ENCODE measurements at places on chromosomes 7 and 10. TPM values are rescaled to one million over a fixed set of nuclear protein-coding genes. Genes with fewer than 3 reads are reported as not detected.

The CUZD1 gene
- total RNA-seq = not detected

The SFRP4 gene
- 19.4 TPM for total RNA-seq

The TLX1 gene
- not detected for total RNA-seq

The DEPP1 gene
- 2.8 TPM for total RNA-seq

The ANK3 gene
- total RNA-seq = 14.2 TPM

The LRRC72 gene
- total RNA-seq = not detected

The GPR15LG gene
- not detected for total RNA-seq

The RET gene
- 0.37 TPM for total RNA-seq

- DNase-seq = no peak
Observed at GRCh38 chr10:132599732-132600131, 62.1 kb downstream of the INPP5A start.

GRCh38 chr7:106736508-106737201 is 75.7 kb upstream of the CCDC71L start:
- DNase-seq = peak; percentile 54

DNA sequence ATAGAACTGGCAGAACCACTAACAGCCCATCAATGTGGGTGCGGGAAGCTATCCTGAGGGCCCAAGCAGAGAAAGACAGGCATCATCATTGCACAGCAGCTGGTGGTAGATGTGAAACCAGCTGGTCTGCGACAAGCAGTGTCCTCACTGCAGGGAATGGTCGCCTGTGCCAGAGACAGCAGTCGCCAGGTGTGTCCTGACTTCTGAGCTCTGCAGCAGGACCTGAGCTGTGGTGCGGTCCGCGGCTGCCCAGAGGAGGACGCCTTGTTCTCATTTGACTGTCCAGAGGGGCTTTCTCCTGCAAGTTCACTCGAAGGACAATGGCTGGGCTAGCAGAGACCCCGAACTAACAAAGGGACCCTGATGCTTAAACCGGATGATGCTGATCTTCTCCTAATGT is 97.4 kb downstream of the LRRC18 start:
- DNase-seq = no peak

GRCh38 chr7:3415861-3416312 is 114.8 kb downstream of the SDK1 start:
- DNase-seq = no peak

DNA sequence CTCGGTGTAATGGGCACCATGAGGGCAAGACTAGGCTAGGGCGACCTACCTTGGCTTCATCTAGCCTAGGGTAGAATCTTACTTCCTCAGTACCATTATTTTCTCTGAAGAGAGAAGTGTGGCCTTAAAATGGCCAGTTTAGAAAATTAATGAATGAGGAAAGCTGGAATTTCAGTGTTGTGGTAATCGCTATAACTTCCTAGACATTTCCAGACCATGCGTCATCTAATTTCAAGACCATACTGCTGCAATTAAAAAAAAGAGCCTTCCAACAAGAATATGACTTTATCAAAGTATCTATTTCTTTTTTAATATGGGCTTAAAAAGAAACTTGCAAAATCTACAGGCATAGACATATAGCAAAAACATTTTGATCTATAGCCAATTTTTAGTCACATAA is 68.5 kb downstream of the CPVL start:
- DNase-seq = no peak

DNA sequence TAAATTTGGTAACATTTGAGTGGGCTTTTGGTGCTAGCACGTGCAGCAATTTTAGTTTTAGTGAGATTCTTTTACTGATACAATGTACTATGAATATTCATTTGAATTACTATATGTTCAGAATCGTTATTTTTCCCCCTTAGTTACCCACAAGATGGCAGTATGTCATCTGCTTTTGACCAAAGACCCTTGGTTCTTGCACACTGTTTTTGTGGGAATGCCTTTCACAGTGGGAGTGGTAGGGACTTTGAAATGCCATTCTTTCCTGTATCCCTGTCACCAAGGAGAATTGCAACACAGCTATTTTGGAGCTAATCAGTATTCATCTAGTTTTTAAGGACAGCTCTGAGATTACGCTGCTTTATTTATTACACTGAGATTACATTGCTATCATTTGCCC is 40.6 kb downstream of the SEC23IP start:
- peak; percentile 13 for DNase-seq

- DNase-seq = no peak
Observed at GRCh38 chr7:99373091-99374066, 1.2 kb upstream of the ARPC1B start.

- DNase-seq = no peak
Observed at GRCh38 chr7:15505761-15506160, 56.1 kb downstream of the AGMO start.

GRCh38 chr7:94400022-94400421 is 5.3 kb downstream of the COL1A2 start:
- DNase-seq = no peak

DNA sequence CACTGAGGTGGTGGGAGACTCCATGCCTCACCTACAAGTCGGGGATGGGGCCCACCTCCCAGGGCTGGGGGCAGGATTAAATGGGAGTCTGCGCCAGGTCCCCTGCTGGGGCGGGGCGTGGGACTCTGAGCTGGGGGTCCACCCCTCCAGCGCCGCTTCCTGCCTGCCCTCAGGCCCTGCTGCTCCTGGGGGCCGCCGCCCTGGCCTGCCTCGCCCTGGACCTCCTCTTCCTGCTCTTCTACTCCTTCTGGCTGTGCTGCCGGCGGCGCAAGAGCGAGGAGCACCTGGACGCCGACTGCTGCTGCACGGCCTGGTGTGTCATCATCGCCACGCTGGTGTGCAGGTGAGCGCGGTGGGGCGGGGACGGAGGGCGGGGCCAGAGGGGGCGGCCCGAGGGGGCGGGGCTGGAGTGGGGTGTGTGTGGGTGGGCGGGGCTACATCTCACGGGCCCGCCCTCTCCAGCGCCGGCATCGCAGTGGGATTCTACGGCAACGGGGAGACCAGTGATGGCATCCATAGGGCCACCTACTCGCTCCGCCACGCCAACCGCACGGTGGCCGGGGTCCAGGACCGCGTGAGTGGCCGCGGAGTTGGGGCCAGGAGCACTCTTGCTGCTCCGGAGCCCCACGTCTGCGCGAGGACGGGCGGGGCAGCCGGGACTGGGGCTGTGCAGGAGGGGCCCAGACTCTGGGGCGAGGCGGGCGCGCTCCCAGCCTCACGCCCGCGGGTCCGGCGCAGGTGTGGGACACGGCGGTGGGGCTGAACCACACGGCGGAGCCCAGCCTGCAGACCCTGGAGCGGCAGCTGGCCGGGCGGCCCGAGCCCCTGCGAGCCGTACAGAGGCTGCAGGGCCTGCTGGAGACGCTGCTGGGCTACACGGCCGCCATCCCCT is 15.1 kb downstream of the TTYH3 start:
- no peak for DNase-seq

DNA sequence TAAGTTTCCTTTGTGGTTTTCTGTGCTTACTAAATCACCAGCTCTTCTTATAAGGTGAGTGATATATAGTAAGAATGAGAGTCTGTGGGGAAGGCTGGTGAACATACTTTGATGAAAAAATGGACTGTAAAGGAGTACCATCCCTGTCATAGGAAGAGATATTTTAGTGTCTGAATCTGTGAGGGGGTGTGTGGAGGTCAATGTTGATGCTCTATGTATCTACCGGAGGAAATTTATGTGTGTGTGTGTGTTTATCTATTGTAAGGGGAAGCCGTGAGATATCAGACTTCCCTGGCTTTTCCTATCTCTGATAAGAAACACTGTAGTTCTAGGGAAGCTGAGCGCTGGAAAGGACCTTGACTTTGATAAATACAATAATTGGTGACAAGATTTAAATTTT is 179.0 kb downstream of the PCDH15 start:
- DNase-seq = no peak

GRCh38 chr10:117463545-117463920 is 79.0 kb upstream of the EMX2 start:
- DNase-seq = no peak

DNA sequence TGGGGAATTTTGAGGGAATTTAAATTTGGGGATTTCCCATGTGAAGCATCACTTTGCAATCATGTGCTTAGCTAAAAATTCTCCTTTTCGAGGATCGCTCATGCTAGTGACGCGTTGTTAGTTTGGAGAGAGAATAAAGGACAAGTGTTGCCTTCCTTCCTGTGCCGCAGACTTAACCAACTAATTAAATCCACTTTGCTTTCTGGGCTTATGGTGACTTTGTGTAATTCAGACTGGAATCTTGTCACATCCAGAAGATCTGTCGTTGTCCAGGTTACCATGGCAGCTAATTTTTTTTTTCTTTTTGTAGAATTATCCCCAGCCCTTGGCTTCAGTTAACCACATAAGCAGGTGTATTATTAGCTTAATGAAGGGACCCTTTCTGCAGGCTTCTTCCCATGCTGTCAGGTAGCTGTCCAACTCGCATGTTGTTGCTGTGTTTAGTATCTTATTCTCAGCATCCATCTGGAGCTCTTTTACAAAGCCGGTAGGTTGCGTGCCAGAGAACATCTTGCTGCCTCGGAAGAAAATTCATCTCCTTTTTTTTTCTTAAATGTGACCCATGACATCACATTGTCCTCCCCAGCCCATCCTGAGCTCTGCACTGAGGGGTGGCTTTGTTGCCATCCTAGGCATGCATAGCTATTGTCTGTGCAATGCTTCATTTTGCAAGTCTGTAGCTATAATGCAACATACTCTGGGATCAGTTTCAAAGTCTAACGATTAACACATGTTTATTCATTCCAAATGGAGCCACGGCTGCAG is 47.2 kb upstream of the NRP1 start:
- DNase-seq = no peak

- DNase-seq = no peak
Observed at GRCh38 chr10:105259201-105259600, 618.1 kb downstream of the SORCS3 start.

DNA sequence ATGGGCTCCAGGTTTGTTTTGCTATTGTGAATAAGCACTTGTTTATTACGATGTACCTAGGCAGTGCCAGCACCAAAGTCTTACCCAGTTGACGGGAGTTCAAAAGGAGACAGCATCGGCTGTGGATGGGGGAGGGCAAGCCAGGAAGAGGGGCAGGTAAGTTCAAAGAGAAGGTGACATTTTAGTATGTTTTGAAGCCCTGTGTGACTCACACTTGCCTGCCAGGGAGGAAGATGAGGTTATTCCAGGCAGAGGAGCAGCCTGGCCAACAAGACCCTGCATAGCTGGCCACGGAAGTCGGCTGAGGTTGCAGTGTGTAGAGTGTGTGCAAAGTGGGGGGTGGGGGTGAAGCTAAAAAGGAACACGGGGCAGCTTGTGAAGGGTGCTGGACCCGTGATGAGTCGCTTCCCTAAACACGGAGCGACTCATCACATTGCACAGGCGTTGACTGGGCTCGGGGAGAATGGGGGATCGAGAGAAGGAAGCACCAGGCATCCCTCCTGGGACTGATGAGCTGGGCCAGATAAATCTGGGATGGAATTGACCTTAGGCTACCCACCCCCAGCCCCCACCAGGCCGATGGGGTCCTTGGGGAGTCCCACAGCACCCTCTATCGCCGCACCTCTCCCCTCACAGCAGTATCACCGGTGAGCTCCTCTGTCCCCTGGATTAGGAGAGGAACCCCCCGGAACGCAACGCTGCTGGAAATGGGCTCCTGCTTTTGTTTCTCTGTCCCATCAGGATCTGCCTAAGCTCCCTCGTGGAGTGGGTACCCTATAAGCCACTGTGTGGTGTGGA is 97.9 kb upstream of the IKZF1 start:
- DNase-seq = no peak

- no peak for DNase-seq
Observed at GRCh38 chr10:4909118-4909517, 54.1 kb upstream of the AKR1C1 start.

DNA sequence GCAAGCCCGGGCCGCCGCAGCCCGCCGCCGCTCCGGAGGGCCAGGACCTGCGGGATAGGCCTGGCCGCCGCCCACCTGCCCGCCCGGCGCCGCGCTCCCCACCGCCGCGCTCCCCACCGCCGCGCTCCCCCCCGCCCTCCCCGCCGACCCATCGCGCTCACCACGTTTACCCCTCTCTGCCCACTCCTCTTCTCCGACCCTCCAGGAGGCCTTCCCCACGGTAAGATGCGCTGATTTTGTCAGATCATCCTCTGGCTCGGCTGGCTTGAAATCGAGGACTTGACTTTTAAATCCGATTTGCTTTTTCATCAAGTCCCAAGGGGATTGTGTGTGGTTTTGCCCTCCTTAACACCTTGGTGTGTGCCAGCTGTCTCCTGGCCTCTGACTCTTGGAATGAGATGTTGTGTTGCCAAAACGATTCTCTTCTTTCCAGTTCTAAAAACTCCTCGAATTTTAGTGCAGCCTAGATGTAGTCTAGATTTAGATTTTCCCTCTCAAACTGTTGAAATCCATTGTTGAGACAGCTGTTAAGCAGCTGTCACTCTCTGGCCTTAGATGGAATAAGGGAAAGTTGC is 738 bp downstream of the POM121 start:
- no peak for DNase-seq

- no peak for DNase-seq
Observed at GRCh38 chr10:68175949-68176348, 56.0 kb downstream of the ATOH7 start.

- no peak for DNase-seq
Observed at GRCh38 chr7:17029150-17029549, 147.4 kb upstream of the AGR3 start.

GRCh38 chr7:52146871-52147634 is 830.4 kb upstream of the COBL start:
- DNase-seq = no peak

DNA sequence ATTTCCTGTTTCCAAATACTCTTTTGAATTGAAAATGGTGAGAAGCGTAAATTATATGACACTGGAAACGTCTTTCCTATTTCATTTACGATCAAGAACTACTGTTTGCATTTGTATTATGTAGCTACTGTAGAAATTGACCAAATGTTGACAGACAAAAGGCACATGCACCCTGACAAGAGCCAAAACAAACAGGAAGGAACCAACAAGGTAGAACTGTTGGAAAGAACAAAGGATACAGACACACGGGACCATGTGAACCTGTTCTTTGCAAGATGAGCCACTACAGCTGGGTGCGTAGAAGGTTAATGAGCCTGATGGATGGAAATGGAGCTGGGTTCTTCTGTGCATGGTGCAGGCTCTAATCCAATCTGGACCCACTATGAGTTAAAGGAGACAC is 48.4 kb upstream of the FZD8 start:
- no peak for DNase-seq

GRCh38 chr10:133100706-133101415 is 13.1 kb downstream of the ADGRA1 start:
- peak; percentile 25 for DNase-seq

DNA sequence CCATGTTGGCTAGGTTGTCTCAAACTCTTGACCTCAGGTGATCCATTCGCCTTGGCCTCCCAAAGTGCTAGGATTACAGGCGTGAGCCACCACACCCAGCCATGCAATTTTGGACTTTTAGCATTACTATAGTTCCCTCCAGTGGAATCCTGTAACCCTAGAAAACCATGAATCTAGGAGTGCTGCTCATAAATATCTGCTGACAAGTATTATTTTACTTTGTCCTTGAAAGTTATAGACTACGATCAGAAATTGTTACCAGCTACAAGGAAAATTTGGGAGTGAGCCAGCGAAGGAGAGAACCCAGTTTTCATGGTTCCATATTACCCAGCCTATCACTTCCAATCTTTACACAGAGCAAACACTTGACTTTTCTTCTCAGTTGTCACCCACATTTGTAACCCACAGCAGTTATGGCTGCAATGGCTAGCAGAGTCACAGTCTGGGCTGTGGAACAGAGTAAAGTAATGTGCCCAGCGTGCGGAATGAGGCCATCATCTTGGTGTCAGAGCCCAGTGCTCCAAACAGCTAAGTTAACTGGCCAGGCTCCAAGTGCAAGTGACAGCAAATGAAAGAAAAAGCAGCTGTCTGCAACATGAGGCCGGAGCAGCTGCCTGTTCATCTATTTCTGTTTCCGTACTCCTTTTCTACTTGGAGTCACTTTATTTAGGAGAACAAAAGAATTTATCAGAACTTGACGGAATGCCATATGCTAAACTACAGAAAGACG is 29.9 kb downstream of the ZC3HC1 start:
- DNase-seq = no peak
